Posterior cingulate gyrus (tissue), 11 donors: ENCODE measurements at places on chromosomes 5 and 9.

- no peak for DNase-seq
Measured at GRCh38 chr9:134391319-134392231, 65.3 kb downstream of the RXRA start.

DNA sequence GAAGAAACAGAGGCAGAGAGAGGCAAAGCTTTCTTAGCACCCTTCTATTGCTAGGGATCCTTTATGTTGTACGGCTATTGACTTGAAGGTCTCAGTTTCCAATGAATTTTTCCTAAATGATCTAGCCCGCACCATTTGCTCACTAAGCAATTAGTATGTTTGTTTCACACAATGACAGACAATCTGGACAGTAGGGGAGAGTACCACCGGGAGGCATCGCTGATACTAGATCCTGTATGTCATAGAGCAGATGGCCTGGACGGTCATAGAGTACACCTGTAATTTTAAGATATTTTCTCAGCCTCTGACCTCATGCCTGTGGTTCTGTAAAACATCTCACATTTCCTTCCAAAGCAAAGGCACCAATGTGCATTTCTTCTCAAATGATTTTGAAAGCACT, 194.3 kb downstream of the TLE4 start:
- DNase-seq = no peak

- DNase-seq = no peak
Measured at GRCh38 chr9:16986556-16986955, 116.1 kb upstream of the BNC2 start.

DNA sequence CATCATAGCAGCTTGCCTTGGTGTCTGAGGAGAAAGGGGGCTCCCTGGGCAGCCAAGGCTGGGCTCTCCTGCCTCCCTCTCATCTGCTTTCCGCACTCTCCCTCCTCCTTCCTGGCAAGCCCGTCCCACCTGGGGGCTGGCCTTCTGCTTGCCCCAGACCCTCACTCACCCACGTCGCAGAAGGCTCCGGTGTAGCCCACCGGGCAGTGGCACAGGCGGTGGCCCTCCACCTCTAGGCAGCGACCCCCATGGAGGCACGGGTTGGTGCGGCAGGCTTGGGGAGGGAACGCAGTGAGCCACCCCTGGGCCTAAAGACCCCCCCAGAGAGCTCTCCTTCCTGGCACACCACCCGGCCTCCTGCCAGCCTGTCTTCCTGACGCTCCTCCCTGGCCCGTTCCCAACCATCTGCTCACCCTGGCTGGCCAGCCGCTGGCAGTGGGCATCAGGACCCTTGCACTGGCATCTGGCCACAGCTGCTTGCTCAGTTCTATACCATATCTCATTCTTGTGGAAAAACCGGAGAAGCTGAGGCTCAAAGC, 4.2 kb upstream of the PFN3 start:
- no peak for DNase-seq

DNA sequence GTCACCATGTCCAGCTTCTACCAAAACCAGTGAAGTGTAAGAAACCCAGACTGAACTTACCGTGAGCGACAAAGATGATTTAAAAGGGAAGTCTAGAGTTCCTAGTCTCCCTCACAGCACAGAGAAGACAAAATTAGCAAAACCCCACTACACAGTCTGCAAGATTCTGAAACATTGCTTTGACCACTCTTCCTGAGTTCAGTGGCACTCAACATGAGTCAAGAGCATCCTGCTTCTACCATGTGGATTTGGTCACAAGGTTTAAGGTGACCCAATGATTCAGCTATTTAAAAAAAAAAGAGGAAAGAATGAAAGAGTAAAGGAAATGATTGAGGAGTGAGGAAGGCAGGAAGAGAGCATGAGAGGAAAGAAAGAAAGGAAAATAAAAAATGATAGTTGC, 19.8 kb downstream of the IL7R start:
- DNase-seq = no peak

GRCh38 chr9:80376180-80376579, 804.4 kb downstream of the TLE4 start:
- DNase-seq = no peak

GRCh38 chr5:172846677-172847076, 12.6 kb downstream of the ERGIC1 start:
- DNase-seq = no peak

DNA sequence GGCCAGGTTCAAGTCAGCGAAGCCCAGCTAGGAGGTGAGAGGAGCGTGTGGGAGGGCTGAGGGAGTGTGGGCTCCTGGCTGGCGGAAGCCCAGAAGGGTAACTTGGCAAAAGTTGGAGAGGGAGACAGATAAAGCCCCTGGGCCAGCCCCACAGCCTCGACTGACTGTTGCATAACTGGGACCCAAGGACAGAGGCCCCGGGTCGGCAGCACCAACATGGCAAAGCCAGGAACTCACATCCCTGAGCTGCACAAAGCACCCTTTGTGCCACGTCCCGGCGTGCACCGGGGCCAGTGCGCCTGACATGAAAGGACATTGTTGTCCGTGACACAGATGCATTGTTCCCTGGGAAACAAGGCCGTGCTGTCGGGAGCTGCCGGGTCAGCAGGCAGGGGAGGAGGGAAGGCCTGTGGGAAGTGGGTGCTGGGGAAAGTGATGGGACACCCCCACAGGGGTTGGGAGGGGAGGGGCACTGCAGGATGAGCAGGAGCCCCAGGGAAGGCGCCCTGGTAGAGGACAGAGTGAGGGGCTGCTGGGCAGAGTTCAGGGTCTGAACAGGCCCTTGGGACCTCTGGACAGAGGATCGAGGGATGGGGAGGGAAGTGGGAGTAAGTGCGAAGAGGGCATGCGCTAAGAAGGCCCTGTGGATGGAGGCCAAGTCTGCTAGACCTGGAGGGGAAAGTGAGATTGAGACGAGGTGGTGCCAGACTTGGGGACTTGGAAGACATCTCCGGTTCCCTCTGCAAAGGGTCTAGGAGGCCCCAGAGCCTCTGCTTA, 13.0 kb upstream of the DPM2 start:
- peak; percentile 85 for DNase-seq

DNA sequence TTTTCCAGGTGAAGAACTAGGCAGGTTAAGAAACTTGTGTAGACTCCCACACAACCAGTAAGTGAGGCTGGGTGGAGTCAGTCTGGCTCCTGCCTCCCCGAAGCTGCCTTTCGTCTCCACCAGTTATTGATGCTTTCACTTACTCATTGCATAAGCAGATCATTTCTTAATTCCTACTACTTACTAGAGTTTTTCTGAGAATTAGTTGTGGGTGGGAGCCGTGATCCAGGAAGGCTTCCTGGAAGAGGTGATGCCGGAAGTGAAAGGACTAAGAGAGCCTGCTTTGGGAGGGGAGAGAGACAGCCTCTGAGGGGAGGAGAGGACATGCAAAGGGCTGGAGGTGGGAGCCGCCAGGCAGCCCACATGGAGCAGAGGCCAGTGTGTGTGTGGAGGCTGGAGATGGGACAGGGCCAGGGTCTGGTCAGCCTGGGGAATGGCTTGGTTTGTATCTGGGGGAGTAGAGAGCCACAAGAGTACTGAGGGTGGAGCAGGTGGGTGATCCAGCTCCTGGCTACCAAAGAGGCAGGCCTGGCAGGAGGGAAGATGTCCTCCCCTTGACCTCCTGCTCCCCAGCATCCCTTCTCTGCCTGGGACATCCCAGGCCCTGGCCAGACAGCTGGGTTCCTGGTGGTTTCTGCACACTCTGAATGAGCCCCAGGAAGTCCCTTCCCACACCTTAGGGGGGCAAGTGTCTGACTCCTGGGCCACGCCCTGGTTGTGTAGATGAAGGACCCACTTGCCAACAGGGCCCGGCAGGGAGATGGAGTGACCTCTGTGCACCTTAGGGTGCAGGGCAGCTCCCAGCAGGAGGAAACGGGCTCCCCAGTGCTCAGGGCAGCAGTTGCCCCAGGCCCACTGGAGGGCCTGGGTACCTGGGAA, 12.2 kb upstream of the CARD19 start:
- no peak for DNase-seq

- no peak for DNase-seq
Measured at GRCh38 chr5:139696167-139696893, 48.2 kb downstream of the CXXC5 start.

DNA sequence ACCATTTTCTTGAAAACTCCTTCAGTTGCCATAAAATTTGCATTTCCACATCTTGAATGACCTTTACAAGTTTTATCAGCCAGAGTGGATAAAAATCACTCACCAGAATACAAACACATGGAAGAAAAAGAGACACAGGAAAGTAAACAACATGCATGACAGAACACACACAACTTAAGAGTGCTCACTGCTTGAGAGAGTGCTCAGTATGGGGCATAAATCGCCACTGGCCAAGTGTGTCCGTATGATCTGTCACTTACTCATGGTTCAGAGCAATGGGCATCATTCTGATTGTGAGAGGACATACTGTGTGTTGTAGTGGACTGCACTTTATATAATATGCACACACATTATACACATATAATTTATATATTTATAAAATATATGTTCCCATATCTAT, 155.6 kb upstream of the NTRK2 start:
- no peak for DNase-seq

- DNase-seq = no peak
Measured at GRCh38 chr9:113345190-113345589, 4.2 kb upstream of the BSPRY start.

DNA sequence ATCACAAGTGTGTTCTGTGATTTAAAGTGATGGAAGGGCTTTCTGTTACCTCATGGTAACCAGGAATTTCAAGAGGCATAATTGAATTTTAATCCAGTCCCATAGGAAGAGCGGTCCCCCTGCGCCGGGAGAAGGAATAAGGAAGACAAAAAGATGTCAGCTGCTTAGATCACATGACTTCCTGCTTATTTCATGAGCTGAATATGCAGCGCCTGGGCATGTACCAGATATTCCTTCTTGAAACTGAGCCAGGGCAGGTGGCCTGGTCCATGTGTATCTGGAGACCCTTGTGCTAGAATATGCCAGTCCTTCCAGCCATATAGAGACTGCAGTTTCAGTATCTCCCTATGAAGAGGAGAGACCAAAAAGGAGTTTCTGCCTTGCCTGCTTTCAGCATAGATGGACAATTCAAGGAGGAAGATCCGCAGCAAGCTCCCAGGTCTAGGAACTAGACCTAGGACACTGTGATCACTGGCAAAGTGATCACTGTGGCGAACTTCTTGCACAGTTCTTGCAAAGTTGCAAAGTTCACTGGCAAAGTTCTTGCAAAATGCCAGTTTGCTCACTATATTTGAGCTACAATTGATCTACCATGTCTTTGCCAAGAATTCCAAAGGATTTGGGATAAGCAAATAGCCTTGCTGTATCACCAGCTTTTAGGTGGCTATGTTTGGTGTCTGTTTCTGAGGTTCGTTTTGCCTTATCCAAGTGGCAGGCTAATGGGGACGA, 102.9 kb upstream of the PHYKPL start:
- no peak for DNase-seq

DNA sequence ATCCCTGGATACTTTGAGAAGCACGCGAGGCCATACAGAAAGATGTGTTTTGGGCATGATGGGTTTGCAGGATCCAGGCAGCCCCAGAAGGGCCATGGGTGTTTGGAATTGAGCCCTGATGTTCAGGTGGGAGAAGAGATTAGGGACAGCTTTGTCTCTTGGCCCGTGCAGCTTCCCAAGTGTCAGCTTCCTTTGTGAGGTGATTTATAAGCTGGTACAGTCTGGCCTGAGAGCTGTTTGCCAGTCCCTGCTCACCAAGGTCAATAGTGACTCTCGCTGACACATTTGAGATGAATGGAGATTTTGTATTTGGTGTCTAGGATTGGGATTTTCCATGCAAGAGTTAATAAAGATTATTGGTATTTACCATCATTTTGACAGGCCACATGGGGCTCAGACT, 165.9 kb downstream of the ICE1 start:
- DNase-seq = no peak

- no peak for DNase-seq
Measured at GRCh38 chr5:8905021-8905420, 640.9 kb downstream of the SEMA5A start.

DNA sequence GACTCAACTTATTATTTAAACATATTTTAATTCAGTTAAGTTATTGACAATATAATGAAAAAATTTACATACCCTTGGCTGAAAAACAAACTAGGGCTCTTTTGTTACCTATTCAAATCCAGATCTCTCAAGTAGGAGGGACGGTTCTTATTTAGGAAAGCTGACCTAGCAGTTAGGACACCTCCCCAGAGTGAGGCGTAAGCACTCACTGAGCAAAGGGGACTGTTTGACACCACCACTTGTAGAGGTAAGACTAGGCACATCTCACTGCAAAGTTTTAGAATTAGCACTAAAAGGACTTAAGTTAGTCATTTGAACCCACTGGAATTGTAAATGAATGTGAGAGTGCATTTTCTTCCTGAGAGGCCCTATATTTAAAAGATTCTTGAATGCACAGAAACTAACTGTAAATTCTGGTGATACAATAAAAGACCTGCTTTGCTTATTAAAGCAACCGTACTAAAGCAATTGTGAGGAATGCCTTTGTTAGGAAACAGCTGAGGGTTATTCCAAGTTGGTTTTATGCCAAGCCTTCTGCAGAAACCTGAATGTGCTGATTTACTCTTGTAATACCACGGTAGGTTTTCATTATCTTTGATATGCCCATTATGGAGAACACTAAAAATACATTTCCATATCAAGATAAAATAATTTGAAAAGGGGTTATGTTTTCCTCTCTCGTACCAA, 16.2 kb downstream of the HACD4 start:
- no peak for DNase-seq

- DNase-seq = no peak
Measured at GRCh38 chr9:14096258-14096922, 217.6 kb downstream of the NFIB start.

DNA sequence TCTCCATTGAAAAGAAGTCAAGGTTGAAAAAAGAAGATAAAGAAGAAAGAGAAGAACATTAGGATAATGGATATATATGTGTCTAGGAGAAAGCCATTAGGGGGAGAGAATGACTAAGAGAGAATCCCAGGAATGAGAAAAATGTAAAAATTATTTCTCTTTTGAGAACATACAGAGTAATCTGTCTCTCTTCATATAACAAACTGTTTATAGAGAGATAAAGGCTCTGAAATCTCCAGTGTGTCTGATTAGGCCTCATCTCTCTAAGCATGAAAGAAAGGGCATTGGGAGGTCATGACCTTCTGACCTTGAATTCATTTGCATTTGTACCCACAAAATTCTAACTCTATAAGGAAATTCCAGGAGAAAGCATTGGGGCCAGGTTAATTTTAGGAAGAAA, 3.5 kb upstream of the MPDZ start:
- DNase-seq = no peak

DNA sequence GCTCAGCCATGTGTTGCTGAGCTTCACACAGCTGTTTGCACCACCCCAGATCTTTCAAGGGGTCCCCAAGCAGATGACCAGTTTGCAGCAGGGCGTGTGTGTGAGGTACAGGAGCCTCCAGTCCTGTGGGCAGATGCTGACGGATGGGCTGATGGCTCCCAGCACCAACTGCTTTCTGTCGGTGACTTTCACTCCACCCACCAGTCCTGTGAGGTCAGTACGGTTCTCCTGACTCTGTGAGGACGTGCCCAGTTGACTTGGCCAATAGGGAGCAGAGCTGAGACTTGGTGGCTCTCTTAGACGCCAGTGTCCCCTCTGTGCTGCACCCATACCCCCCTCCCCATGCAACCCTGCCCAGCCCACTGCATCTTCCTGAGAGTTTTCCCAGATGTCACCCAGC, 19.7 kb downstream of the COL5A1 start:
- DNase-seq = no peak

- no peak for DNase-seq
Measured at GRCh38 chr9:87442451-87442850, 55.2 kb upstream of the DAPK1 start.

- no peak for DNase-seq
Measured at GRCh38 chr9:4538621-4539020, 48.4 kb downstream of the SLC1A1 start.

GRCh38 chr9:100219347-100219746, 120.3 kb downstream of the INVS start:
- DNase-seq = no peak
